NCI-H1048 (cell line): ENCODE measurements at places on chromosomes 11 and 22.

DNA sequence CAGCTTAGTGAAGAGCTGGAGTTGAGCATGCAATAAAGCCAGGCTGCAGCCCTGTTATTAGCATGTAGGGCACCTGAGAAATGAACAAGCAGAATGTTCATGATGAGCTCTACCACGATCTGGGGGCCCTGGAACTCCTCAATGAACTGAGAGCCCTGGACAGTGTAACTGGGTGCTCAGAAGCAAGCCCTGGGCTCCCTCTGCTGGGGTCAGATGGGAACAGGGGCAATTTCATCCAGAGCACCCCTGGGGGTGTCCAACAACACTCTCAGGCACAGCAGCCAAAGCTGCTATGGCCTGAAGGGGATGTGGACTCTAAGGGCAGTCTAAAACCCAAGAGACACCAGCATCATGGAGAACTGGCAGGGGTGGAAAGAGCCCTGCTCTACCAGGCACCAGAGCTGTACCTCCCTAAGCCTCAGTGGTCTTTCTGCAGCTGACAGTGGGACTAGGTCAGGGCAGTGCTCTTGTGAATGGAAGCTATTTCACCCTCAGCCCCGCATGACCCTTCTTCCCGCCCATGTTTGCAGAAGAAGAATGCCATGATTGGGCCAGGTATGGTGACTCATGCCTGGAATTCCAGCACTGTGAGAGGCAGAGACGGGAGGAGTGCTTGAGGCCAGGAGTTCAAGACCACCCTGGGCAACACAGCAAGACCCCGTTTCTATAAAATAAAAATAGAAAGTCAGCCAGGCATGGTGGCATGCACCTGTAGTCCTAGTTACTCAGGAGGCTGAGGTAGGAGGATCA, 28.9 kb downstream of the THOC5 start:
- no peak for DNase-seq

DNA sequence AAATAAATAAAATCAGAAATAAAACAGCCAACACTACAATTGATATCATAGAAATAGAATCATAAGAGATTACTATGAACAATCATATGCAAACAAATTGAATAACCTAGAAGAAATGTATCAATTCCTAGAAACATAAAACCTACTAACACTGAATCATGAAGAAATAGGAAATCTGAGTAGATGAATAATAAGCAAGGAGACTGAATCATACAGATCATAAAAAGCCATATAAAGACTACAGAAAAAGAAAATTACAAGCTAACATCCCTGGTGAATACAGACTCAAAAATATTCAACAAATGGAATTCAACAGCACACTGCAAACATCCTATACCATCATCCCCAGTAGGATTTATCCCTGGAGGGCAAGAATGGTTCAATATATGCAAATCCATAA, 135.6 kb downstream of the SBF2 start:
- DNase-seq, result no peak

DNA sequence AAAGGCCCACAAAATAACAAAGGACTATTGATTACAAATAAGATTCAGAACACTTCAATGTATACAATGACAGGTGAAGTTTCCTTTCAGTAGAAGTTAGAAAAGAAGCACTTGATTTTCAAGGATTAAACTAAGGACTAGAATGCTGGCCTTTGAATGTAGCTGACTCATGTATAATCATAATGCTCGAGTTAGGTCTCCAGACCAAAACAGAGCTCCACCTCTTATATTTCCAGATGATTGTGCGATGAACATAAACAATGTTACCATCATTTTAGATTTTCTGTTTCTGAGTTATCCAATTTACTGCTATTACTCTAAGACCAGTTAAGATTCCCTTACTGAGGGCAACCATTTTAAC, 40.4 kb upstream of the RAPSN start:
- DNase-seq, result no peak

DNA sequence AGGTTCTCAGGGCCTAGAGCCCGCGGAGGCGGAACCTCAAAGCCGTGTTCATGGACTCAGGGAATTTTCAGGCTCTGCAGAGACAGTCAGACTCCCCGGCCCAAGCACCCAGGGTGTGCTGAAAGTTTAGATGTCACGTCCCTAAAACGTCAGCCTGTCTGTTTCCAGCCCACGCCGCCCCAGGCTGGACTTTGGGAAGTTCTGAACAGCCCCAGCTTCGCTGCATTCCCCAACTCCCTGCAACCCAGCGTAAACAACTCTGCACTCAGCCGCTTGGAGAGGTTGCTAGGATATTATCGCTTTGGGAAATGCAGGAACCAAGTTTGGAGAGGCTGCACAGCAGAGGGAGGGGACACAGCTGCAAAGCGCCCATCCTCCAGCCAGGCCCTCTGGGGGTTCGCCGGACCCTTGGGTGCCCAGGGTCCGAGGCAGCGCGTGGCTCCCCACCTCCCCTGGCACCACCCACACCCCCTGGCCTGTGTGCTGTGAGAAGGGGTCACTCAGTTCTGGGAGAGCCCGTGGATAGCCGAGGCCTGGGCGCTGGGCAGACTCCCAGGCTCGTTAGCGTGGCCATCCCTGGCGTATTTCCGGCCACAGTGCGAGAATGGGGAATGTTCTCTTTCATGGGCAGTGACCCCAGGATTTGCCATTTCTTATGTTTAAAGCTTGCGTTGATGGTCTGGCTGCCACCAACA, 120.5 kb upstream of the FGF3 start:
- DNase-seq, result no peak

DNA sequence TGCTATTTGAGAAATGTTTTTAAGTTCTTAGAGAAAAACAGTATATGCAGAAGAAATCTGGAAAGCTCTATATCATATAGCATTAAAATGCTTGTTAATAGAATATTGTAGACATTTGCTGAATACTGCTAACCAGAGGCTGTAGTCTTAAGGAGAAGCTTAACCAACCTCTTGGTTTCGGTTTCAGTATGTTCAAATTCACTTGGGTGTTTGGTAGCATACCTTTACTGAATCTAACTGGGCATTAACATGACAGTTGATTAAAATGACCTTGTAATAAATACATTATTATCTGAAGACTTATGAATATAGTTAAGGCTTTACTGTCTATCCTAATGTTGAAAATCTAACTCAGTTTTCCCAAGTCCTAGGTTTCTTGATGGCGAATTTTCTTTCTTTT, 5.4 kb downstream of the PCF11 start:
- DNase-seq, result no peak
